Fibroblast of the conjunctiva (primary cell): ENCODE measurements at places on chromosomes 3 and 15.
A peak's percentile ranks its signal among the peaks of the same experiment; 100 is the strongest.

DNA sequence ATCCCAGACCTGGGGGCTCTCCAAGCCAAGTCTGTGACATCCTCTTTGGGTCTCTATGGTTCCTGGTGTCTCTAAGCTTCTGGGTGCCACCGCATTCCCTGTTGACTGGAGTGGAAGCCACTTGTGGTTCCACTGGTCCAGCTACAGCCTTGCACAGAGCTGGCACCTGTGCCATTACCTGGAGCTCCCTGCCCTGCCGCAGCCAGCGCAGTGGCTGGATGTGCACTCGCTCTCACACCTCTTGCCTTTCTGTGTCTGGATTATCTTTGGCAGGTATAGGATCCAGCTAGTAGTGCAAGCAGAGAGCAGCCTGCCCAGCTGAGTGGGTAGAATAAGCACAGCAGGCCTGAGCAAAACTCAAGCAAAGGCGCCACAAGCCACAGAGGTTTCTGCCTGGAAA lies 1635.5 kb downstream of the OTOL1 start:
- no peak for DNase-seq

DNA sequence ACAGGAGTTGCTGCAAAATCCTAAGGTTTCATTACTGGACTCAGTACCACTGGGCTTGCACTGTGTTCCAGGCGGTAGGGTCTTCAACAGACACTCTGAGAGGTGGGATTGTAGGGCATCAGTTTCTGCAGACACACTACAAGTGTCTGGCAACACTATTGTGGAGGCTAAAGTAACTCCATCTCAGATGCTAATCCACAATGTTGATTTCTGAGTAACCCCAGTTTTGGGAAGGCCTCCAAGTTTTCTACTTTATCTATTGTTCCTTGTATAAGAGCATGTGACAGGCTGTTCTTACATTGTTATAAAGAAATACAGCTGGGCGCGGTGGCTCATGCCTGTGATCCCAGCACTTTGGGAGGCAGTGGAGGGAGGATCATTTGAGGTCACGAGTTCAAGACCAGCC lies 2.5 kb upstream of the ABHD5 start:
- DNase-seq, result no peak

GRCh38 chr3:171497468-171497867 lies 37.3 kb upstream of the TNIK start:
- no peak for DNase-seq

GRCh38 chr3:197104738-197105137 lies 75.1 kb upstream of the MELTF start:
- no peak for DNase-seq

DNA sequence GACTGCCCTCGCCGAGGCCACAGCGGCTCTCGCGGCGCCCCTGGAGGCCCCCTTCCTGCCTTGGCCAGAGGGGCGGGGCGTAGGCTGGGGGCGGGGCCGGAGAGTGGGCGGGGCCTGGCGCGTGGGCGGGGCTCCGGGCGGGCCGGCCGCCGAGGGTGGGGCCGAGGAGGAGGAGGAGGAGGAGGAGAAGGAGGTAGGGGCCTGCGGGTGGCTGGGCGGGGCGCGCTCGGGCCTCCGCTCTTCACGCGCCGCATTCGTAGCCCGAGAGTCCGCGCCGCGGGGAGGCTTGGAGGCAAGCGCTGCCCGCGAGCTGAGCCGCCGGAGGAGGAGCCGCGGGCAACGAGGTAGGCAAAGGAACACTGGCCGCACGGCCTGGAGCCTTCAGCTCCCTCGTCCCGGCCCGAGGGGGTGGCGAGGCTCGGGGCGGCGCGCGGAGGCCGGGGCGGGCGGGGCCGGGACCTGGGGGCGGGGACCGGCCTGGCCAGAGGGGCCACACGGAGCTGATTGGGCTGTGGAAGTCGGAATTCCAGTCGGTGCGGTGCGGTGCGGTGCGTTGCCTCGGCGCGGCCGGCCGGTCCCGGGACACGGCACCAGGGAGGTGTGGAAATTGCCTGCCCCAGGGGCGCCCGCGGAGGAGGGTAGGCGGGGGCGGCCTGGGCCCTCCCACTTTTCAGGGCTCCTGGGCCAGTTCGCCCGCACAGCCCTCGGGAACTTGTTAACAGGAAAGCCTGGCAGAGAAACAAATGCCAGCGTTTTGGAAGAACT lies at the start of gene PPP2R3A:
Gene PPP2R3A, plus strand, starts transcription at position 223 of the 765 bp plus-strand sequence. CDS start 35,771 bp downstream, outside the sequence.
- peak; percentile 65 for DNase-seq

GRCh38 chr15:88655800-88656488 lies 17.1 kb downstream of the ISG20 start:
- no peak for DNase-seq

DNA sequence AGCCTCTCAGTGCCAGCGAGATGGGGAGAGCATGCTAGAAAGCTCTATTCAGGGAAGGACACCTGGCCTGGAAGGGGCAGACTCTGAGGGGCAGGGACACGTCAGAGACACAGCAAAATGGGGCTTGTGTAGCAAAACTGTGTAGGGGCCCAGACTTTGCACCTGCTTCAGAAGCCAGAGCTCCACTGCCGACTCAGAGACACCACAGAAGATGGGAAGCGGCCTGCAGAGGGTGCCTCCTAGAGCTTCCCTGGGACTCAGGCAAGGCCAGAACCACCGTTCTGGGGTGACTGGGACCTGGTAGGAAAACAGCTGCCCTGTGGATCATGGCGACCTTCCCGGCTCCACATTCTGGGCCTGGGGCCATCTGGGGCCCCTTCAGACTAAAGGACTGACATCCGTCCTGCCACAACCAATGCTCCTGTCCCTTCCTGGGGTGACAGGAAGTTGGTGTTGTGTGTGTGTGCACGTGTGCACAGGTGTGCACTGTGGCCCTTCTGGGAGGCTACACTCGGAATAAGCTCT lies 17.4 kb upstream of the TKT start:
- DNase-seq, result no peak

- no peak for DNase-seq
These were observed 32.8 kb downstream of the TMEM212 start for GRCh38 chr3:171875923-171876412.

GRCh38 chr3:55597641-55598040 lies 110.5 kb upstream of the WNT5A start:
- no peak for DNase-seq

DNA sequence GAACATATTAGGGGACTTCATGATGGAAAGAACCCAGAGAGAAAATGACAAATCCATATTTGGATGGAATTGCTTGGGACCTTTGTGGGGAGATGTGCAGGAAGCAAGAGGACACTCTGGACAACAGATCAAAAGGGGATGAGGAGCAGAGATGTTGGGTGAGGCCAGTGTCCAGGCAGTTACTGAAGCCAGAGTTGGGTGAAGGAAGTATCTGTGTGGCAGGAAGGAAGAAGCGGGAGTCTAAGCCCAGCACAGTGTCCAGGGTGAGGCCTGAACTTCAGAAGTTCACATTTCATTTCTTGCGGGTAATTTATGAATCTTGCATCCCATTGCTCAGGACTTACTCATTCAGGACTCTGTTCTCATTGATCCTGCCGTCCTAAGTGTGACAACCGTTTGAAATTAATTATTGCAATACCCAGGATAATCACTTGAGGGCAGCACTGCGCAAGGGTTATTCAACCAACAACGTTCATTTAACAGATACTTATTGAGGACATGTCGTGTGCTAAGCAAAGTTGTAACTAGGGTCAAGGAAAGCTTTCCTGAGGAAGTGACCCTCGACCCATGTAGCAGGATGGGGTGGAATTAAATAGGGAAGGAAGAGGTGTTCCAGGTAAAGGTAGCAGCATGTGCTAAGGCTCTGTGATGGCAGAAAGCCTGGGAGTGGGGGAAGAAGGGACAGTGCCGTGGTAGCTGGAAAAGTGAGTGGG lies 61.3 kb upstream of the CMTM8 start:
- peak; percentile 22 for DNase-seq

DNA sequence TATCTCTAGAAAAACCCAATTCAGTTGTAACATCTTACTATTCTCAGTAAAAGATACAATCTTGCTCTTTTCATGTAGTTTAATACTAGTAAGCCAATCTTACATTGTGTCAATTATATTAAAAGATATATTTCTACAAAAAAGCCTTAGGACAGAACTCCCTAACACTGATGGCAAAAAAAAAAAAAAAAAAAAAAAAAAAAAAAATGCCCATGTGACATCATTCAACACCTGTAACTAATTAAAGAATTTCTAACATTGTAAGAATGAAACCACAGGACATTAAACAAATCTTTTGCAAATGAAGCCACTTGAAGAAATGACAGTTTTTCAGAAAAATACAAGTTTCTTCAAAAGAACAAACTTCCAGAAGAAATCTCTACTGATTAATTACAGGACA lies 119.8 kb downstream of the SUCLG2 start:
- no peak for DNase-seq

GRCh38 chr3:9406856-9407626 lies 9.6 kb downstream of the SETD5 start:
- no peak for DNase-seq

- DNase-seq, result no peak
These were observed 10.2 kb upstream of the GCSAM start for GRCh38 chr3:112143251-112143650.

GRCh38 chr3:37967260-37967881 lies 23.2 kb upstream of the VILL start:
- DNase-seq, result peak; percentile 52

DNA sequence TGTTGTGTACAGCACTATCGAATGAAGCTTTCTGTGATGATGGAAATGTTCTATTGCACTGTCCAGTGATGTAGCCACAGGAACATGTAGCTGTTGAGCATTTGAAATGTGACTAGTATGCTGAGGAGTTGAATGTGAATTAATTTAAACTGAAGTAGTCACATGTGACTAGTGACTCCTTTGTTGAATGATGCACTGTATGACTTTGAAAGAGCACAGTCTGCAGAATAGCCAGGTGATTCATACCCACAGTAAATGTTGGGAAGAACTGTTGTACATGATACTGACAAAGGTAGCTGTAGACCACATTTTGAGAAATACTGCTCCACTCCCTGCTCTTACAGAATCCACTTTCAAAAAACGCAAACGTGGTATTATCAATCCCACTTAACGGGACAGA lies 34.0 kb upstream of the ACTL6A start:
- no peak for DNase-seq

GRCh38 chr3:152760591-152760990 lies 74.3 kb upstream of the P2RY1 start:
- no peak for DNase-seq

DNA sequence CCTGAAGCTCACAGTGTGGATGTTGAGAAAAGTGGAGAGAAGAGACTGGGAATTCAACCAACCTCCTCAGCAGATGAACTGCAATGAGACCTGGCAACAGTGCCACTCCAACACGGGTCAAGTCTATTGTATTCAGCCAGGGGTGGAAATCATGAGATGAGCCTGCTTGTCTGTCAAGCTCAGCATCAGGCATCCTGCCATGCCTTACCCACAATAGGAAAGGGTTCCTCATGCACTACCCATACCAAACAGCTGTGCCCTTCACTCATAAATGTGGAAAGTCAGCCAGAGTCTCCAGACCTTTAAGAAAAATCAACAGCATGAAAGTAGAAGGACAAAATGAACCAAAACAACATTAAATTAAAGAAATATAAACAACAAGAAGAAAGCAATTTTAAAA lies 542.1 kb downstream of the EPHB1 start:
- DNase-seq, result no peak

- no peak for DNase-seq
These were observed 41.6 kb downstream of the ILDR1 start for GRCh38 chr3:121980450-121980796.

GRCh38 chr3:113963879-113964278 lies 16.1 kb downstream of the ZDHHC23 start:
- no peak for DNase-seq

GRCh38 chr3:125024817-125025216 lies 31.0 kb downstream of the HEG1 start:
- DNase-seq, result no peak
